Dorsolateral prefrontal cortex (tissue), 122 donors: ENCODE measurements at places on chromosomes 16 and 17.

DNA sequence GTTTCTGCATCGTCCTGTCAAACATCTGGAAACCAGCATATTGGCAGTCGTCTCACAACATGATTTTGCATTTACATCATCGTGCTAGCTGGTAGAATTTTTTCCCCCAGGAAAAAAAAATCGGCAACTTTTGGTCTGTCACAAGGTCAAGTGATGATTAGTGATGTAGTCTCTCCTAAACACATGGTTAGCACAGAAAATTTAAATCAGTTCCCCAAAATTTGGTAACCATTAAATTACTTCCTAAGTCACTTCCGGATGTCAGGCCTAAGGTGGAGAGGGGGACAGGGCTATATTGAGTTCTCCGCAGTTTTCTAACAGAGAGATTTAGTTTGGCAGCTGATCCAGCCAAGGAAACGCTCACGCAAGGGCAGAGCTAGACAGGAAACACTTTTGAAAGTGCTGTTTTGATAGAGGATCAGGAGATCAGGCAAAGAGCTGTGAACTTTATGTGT lies 271.0 kb upstream of the TBX2 start:
- DNase-seq, result no peak

GRCh38 chr16:86200722-86201121 lies 301.8 kb downstream of the IRF8 start:
- DNase-seq, result no peak

- no peak for DNase-seq
Observed at GRCh38 chr17:78166416-78166815, 2.0 kb upstream of the SYNGR2 start.

GRCh38 chr16:30066761-30067583 lies 1.4 kb downstream of the ALDOA start:
- DNase-seq, result no peak

- DNase-seq, result no peak
Observed at GRCh38 chr17:35051183-35051578, 12.3 kb downstream of the RFFL start.

DNA sequence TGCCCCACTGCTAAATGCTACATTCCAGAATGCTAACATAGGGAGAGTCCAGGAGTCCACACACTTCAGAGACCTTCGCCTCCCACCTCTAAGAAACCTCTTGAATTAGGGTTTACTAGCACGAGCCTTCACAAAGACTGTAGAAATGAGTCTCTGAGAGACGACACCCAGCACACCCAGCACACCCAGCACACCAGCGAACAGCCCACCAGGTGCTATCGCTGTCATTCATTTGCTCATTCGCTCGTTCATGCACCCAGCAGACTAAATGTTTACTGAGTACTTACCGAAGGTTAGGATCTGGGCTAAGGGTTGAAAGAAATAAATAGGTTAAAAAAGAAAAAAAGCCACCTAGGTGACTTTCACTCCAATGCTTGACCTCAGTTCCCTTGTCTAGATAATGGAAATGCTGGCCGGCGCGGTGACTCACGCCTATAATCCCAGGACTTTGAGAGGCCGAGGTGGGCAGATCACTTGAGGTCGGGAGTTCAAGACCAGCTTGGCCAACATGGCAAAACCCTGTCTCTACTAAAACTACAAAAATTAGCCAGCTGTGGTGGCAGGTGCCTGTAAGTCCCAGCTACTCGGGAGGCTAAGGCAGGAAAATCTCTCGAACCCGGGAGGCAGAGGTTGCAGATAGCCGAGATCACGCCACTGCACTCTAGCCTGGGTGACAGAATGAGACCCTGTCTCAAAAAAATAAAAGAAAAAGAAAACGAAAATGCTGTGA lies 100.8 kb downstream of the ADCY9 start:
- no peak for DNase-seq

- DNase-seq, result no peak
Observed at GRCh38 chr16:88290850-88291830, 91.6 kb upstream of the ZNF469 start.
